ENCODE measurements at places on chromosomes 2 and 18.

- DNase-seq: no peak
Measured at GRCh38 chr18:35500113-35500512, 2.4 kb upstream of the INO80C start.

DNA sequence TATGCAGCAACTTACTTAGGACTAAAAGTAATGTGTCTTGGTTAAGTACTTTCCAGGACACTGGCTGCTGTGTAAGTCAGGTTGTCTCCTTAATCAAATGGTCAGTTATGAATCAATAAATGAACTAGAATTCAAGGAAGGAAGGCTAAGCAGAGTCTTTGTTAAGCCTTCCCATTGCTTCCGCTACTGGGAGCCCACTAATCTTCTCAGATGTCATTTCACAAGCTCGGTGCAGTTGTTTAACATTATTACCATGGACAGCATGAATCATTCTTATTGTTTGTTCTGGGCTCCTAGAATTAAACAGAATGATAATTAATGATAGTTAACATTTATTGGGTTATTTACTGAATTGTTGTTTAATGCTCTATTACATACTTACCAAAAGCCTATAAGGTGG is 26.0 kb upstream of the MEIS1 start:
- DNase-seq: no peak

DNA sequence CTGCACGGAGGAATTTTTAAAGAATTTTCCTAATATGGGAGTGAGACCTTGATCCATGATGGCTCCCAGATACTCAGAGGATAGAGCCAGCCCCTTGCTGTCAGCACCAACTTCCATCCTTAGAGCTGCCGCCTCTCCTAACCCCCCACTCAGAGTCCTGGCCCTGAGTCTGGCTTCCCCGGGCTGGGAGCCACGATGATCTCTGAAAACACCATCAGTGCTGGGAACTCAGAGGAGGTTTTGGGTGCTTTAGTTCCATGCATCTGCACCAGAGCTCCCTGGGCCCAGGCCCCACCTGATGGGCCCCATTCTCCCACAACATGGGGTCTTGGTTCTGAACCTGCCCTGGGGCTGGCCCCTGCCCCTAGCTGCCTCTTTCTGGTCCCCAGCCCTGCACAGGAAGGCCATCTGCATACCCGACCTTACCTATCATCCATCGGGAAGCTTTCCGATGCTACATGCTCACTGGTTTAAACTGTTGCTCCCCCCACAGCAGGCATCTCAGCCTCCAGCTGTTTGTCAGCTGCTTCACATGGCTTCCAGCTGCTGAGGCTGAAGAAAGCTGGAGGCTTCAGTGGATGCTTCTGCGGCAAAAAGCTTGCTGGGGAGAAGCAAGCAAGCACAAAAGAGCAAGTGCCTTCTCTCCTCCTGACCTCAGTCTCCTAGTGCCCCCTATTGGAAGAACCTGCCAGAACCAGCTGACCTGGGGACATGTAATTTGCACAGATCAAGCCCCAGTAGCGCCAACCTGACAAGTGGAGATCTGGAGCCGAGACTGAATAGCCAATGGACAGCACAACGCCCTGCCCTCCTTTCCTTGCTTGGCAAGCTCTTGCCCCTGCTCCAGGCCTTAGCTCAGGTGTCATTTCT is 24.2 kb upstream of the RHOB start:
- no peak for DNase-seq

- DNase-seq: no peak
Measured at GRCh38 chr2:235847576-235847975, 320.6 kb downstream of the GBX2 start.

Data from fibroblast of the conjunctiva (primary cell).